NCI-H748 treated with DMSO at 0.1 percent for 48 hours (cell line): ENCODE measurements at places on chromosomes 5 and 9.

GRCh38 chr9:10701906-10702305 is 89.1 kb upstream of the PTPRD start:
- no peak for DNase-seq

GRCh38 chr5:159913501-159913900 is 2.8 kb upstream of the ADRA1B start:
- no peak for DNase-seq

DNA sequence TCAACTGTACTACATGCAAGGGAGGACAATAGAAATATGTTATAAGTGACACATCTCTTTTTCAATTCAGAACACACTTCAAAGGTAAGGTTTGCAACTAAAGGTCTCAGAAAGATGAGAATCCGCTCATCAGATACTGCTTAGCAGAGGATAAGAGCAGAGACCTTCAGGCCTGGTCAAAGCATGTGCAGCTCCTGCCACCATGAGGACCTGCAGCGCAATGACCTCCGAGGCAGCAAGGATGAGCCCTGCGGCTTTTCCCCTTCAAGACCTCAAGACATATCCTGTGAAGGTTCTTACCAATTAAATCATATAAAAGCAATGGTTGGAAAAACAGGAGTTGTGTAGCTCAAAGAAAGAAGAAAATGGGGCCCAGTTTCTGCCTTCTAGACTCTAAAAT is 135.8 kb downstream of the TRIM36 start:
- no peak for DNase-seq

DNA sequence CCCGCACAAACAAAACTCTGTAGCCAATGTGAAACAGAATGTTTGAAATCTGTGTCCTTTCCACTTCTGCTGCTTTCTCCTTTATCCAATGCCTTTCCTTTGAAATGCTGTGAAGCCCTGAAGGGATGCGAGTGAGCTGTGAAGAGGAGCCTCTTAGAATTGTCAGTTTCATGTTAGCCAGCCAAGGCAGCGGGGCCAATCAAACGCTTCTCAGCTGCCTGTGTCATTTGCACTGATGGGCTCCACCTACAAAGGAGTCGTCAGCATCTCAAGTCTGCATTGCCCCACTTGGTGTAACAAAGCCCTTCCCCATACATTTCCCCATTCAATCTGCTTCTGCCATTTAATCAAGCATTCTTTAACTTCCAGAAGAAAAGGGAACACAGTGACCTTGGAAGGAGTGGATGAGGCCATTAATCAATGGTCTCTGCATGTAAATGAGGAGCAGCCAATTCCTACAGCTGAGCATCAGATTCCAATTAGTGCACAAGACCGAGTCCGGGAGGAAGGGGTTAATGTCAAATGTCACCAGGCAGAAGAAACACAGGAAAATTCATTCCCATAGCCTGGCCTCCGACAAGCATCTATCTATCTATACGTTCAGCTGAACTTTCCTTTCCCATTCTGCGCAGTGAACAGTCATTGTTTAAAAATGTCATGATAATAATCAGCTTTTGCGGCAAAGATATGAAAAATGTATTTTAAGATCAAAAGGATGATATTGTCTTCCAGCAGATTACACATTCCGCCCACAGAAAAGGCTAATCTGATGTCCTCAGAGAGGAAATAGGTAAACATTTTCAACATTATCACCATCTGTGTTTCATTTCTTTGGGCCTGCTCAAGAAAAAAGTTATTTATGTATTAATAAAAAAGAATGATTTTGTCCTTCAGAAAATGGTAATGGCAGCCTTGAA is 154.6 kb downstream of the FSTL4 start:
- DNase-seq, result no peak

DNA sequence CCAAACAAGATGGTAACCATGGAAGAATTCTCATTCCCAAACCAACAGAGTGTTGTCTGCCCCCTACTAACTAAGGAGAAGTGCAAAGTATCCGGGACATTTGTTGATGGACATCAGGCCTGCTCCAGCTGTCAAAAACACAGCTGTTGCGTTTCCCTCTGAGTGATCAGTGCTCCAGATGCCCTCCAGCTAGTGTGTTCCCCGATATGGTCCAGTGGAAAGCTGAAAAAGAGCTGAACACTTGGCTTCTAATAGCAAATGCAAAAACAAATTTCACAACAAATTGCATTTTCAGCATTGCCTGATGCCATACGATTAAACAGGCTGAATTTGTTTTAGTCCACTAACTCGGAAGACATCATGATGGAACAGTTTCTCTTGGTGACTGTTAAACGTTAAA is 1398.7 kb downstream of the PTPRD start:
- peak; percentile 61 for DNase-seq

DNA sequence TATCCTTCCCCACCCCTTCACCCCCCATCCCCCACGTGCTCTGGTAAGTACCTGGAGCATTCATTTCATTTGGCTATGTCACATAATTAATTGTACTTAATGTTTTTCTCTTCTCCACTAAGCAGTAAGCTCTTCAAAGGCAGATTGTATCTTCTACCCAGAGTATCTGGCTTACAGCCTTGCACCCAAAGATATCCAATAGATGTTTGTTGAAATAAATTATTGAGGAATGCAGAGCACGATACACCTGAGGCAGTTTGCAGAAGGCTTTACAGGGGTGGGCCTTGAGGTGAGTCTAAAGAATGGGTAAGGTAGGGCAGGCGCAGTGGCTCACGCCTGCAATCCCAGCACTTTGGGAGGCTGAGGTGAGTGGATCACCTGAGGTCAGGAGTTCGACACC is 2.5 kb upstream of the SOWAHA start:
- DNase-seq, result no peak

DNA sequence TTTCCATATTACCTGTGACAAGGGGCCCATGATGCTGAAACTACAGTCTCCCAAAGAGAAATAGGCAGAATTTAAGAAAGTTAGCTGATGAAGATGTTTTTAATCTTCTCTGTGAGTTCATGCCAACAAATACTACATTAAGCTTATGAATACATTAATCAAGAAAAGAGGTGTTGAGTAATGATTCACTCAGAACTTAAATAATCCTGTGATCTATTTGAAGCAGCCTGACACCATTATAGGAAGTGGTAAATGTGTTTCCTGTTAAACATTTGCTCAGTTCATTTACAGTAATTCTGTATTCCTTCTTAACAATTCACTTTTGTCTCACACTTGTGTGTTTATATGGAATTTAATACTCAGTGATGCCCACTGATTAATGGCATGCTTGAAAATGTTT is 75.0 kb upstream of the IZUMO3 start:
- no peak for DNase-seq

DNA sequence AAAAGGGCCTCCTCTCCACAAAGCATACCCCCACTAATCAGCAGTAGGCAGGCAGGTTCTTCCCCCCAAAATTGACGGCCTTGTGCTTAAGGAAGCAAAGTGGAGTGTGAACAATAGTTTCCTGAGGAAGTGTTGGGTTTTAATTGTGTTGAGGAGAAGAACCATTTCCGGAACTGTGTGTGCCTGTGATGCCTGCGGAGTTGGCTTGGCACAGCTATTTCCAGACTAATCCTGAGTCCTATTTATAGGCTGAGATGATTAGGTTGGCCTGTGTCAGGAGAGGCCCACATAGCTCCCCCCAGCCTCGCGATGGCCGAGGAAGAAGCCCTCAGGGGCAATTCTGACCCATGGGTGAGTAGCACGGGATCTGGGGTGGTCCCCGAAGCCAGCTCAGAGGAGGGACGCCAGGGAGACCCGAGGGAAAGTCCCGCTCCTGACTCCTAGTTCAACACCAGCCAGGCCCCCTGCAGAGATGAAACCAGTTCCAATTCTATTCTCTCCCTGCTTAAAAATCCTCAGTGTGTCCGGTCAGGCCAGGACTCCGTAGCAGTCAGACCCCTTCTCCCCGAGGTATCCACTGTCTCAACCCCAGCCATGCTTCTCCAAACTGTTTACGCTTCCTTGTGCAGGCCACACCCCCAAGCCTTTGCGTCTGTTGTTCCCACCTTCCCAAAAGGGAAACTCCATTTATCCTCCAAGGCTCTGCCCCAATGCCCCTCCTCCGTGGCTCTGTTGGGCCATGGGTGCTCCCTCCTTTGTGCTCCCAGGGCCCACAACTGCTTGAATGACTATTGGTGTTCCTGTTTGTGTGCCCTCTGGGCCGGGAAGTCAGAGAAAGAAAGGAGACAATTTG is 18.1 kb downstream of the GSN start:
- no peak for DNase-seq

GRCh38 chr9:33307067-33307466 is 16.8 kb downstream of the NFX1 start:
- no peak for DNase-seq

GRCh38 chr5:23727271-23727670 is 219.9 kb downstream of the PRDM9 start:
- DNase-seq, result peak; percentile 98

- DNase-seq, result no peak
Measured at GRCh38 chr9:2963307-2963706, 119.4 kb upstream of the PUM3 start.

GRCh38 chr5:124370601-124371000 is 375.8 kb downstream of the ZNF608 start:
- DNase-seq, result no peak

DNA sequence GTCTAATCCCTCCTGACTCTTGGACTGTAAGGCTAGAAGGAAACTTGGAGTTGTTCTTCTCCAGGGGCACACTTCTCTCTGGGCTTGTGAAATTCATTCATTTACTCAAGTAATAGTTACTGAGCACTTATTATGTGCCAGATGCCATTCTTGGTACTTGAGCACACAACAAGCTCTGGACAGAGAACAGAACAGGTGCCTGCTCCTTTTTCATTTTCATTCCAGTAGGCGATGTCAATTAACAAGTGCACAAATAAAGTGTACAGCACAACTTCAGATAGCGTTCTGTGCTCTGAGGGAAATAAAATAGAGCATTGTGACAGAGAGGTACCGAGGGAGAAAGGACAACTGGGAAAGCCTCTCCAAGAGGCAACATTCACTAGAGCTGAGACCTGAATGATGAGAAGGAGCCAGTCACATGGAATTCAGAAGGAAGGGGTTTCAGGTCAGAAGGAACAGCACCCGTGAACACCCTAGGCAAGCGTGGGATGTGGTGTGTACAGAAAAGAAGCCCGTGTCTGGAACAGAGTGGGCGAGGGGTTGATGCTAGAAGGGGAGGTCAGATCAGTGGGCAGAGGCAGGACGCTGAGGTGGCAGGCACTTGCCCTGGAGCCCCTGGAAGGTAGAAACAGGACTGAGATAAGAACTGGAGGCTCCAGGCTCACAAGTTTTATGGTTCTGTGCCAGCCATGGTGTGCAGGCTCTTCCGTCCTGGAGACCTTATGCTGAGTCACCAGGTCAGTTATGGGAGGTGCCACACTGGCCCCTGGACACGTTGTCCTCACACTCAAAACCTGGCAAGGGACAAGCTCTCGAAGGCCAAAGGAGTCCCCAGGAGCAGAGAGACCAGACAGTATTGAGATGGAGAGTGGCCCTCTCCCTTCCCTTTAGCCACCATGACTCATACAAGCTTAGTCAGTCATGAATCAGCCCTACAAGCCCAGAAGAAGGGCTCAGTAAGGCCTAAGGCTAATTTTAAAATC is 7.2 kb upstream of the ABLIM3 start:
- no peak for DNase-seq

DNA sequence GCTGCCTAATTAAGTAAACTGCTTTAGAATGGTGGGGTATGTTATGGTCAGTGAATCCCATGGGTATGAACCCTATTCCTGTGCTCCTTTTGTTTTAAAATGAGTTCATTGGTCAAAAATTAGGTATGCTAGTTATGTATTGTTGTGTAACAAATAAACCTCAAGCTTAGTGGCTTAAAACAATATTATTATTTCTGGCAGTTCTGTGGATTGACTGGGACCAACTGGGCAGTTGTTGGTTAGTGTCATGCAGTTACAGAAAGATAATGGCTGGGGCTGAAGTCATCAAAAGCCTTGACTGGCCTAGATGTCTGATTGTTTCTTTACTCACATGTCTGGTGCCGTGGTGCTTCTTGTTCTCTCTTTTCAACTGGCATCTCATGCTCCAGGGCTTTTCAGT is 8.9 kb upstream of the PTAR1 start:
- DNase-seq, result no peak

DNA sequence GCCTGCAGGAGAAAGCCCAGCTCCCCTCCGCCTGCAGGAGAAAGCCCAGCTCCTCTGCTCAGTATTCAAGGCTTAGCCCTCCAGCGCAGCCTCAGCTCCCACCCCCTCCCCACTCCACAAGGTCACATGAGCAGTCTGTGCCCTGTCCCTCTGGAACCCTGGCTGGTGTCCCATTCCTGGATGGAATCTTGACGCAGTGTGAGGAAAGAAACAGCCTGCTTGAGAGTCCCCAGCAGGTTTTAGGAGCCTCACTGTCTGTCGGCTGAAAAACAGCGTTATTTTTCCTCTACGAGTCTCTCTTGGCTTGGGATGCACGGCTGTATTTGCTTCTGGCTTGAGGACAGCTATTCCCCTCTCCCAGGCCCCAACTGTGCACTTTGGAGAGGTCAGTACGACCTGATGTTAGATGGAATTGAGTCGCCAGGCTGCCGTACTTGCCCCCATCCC is 210.1 kb upstream of the TRIM32 start:
- DNase-seq, result no peak

GRCh38 chr9:116935149-116935897 is 248.2 kb downstream of the TRIM32 start:
- DNase-seq, result no peak

DNA sequence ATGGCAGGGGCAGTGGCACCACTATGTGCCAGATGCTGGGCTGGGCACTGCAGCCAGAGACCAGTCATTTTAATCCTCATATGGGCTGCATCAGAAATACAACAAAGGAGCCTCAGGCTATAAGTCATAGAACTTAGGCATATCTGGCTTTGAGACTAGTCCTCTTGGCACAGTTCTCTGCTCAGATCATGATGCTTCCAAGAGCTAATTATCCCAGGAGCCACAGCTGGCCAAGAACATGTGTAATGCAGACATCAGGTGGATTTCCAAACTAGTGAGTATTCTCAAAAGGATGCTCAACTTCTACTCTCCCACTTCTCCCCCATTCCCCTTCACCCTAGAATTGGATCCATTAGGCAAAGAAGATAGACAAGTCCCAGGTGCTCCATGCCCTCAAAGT is 562.2 kb upstream of the TRPC7 start:
- DNase-seq, result no peak

DNA sequence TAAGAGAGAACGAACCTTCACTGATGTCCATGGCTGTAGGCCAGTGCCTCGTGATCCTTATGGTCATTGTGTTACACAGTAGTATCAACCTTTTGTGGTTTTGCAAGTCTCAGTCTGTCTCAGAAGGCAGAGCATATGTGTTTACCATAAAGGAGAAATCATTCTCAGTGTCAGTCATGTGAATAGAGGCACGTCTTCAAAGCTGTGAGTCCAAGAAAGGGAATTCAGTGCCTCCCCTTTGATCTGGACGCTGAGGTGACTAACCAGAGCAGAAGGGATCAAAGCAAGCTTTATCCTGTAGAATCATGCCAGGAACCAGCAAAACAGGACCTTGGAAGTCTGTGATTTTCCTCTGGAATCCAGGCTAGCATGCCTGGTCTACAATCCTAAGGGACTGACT is 433.9 kb downstream of the DNAH5 start:
- no peak for DNase-seq

DNA sequence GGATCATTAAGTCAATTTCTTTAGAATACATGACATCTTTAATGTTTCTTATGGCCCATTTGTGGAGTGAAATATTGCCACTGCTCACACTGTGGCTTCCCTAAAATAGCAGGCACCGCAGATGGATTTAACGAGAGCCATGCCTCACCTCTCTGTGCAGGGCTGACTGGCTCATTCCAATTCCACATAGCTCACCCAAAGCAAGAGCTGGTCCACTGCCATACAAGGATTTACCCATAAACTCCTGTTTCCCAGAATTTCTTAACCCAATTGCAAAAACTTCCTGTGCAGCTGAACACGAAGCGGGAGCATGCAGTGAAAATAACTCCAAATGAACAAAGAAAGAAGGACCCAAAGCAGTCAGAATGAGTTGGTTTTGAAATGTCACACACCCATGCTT is 159.5 kb downstream of the BAAT start:
- DNase-seq, result no peak
